DMS 273 treated with DMSO at 0.1 percent for 48 hours (cell line): ENCODE measurements at places on chromosomes 11 and 22.

DNA sequence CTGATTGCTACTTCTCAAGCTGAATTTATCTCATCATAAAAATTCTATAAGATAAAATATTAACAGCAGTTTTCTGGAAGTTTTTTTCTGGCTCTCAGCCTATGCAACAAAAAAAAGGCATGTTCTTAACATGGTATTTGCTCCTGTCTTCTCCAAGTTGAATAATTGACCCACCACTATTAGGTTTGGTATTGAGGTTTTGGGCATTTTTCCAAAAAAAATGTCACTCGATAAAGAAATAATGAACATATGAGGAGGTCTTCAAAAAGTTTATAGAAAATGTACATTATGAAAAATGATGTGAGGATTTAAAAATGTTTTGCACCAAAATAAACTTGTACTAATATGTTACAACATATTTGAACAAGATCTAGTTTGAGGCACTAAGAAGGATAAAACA lies 808.6 kb upstream of the RAG2 start:
- DNase-seq: no peak

GRCh38 chr22:41668971-41669911 lies 19.4 kb downstream of the SNU13 start:
- DNase-seq: no peak

DNA sequence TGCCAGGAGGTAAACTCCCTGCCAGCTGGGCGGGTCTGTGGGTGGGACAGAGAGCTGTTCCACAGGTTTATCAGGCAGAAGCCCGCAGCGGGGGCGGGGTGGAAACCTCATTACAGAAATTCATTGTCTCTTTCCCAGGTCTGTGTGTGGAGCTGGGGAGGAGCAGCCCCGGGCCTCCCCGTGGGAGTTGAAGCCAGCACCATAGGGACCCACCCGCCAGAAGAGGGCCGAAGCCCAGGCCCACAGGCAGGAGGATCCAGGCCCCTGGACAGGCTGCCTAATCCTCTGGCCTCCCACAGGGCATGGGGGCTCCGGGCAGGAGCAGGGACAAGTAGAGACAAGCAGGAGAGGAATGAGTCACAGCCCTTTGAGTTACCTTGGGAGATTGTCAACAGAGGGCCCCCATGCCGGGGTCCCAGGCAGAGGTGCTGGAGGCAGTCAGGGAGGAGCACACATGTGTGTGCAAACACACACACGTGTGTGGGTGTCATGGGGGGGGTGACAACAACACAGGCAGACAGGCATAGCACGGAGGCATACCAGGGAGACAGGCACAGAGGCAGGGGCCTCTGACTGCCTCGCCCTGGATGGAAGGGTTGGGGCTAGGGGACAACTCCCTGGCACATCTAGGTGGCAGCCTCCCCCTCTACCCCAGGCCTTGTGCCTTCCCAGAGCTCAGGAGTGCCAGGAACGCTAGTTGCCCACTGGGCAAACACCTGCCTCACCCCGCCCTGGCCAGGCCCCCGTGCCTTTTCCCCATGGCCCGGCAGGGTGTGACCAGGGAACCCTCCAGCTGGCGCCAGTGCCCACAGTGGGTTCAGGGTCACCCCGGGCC lies 1.4 kb downstream of the CDC42BPG start:
- DNase-seq: no peak

DNA sequence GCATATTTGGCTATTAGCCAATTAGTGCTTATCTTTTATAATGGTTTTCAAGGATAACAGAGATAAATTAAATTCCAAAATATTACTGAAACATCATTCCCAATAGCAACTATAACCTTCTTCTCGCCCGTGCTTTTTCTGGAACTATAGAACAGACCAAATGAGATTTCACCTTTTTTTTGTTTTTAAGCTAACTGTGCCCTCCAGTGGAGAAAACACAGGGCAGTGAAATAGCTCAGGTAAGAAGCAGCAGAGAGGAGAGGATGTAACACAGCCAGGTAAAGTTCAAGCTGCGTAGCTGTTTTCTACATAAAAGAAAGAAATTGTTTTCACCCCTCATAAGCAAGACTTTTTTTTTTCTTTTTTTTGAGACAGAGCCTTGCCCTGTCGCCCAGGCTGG lies 28.2 kb downstream of the HSD17B12 start:
- no peak for DNase-seq

DNA sequence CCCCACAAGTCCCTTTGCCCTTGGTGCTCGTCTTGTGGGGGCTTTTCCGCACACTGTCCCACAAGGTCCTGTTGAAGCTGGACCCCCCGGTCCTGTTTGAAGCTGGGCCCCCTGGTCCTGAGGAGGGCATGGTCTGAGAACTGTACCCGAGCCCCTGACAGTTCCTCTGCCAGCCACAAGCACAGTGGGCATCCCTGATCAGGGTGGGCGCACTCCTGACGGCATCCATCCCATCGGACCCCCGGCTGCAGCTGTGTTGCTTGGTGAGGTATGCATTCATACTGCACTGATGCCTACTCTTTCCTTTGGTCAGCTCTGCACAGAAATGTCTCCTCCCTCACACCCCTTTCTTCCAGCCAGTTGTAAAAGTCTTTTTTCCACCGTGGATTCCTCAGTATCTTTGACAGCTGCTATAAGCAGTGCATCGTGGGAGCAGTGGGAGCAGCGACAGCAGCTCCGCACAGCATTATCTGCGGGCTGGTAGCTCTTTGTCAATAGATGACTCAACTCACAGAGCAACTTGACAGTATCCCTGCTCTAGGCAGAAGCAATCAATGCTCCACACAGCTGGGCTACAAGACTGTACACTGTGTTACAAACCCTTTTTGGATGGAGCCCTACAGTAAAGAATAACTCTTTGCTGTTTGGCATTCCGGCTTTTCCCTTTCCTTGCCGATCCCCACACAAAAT lies 1030.8 kb upstream of the CCDC90B start:
- no peak for DNase-seq

GRCh38 chr11:71202966-71203365 lies 49.4 kb downstream of the SHANK2 start:
- no peak for DNase-seq
